ENCODE measurements at places on chromosomes 5 and 9. TPM values are rescaled to one million over a fixed set of nuclear protein-coding genes. Genes with fewer than 3 reads are reported as not detected.

The IRX4 gene
- 9.5 TPM for total RNA-seq

The STK32A gene
- total RNA-seq, result 6.9 TPM

The CFAP77 gene
- total RNA-seq, result not detected

The MEGF10 gene
- total RNA-seq, result 14.4 TPM

The CATSPER3 gene
- 0.32 TPM for total RNA-seq

The PRDM9 gene
- not detected for total RNA-seq

The TMEM250 gene
- 29.5 TPM for total RNA-seq

- H3K4me1 ChIP-seq, result no peaks in the 10 kb centered on the region
- H3K36me3 ChIP-seq, result no peaks in the 10 kb centered on the region
- no peak for DNase-seq
- H3K4me3 ChIP-seq, result no peak overlapping the region
Measured at GRCh38 chr9:4195285-4195684, 104.6 kb downstream of the GLIS3 start.

DNA sequence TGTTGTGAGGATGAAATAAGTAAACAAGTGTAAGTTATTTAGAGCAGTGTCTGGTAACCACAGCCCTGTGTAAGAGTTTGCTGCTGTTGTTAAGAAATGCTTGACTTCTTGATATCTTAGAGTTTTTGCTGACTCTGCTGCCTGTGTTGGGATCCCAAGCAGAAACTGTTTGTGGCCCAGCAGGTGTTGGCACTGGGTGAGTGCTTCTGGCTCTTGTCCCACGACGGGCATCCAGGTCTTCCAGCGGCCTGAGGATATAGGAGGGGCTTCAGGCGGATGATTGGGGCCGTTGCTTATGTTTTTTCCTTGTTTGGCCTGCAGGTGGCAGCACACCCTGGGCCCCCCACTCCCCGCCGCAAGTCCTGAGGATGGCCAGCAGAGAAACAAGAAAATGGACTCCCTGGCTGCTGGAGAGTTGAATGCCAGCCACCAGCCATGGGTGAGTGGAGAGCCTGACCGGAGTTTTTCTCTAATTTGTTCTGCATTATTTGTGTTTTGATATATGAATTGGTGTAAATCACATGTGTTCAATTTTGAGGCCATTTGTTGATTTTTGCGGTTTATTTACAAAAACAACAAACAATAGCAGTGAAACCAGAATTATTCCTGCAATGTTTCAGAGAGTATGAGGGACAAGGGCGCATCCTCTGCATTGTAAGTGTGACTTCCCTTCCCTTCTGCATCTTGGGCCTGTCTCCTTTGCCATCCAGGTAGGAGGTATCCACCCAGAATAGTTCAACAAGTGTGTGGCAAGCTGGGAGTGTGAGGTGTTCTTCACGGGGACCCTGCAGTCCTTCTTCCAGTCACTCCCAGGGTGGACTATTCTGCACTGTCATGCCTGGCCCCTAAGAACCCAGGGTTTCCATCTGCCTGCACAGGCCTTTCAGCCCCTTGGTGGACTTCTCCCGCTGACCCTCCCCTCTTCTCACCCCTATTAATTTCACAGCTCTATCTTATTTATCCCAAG is 50.3 kb downstream of the SLC22A5 start:
- peak overlapping the region; percentile 54 for H3K27ac ChIP-seq
- peak overlapping the region; percentile 30 for H3K4me3 ChIP-seq
- H3K36me3 ChIP-seq, result no peaks in the 10 kb centered on the region
- H3K4me1 ChIP-seq, result peaks cover 10% of the 10 kb centered on the region
- peak; percentile 64 for DNase-seq
- H3K27me3 ChIP-seq, result no peaks in the 10 kb centered on the region

DNA sequence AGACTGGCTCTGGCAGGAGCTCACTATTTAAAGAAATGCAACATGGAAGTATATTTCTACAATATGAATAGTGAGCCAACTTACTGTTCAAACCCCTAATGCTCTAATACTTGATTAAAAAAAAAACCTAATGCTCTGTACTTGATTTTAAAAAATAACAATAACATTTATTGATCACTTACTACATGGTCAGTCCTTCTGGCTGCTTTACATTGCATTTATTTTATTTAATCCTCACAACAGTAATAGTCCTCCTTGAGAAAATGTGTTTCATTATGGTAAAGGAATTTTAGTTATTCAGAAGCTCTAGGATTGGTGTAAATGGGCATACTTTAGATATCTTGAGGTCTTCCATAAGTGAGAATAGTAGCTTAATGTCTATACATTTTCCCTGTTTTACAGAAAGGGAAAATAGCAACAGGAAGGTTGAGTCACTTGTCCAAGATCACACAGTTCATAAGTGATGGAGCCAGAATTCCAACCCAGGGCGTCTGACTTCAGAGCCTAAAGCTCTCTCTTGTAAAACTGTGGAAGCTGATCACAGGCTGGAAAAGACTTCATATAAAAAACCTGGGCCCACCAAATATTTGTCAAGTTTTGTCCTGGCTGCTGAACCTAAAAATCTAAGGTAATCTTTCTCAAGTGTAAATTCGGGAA is 1.0 kb downstream of the STARD4 start:
- no peaks in the 10 kb centered on the region for H3K4me1 ChIP-seq
- no peaks in the 10 kb centered on the region for H3K36me3 ChIP-seq
- no peak for DNase-seq
- H3K27me3 ChIP-seq, result no peaks in the 10 kb centered on the region
- H3K27ac ChIP-seq, result no peak overlapping the region

DNA sequence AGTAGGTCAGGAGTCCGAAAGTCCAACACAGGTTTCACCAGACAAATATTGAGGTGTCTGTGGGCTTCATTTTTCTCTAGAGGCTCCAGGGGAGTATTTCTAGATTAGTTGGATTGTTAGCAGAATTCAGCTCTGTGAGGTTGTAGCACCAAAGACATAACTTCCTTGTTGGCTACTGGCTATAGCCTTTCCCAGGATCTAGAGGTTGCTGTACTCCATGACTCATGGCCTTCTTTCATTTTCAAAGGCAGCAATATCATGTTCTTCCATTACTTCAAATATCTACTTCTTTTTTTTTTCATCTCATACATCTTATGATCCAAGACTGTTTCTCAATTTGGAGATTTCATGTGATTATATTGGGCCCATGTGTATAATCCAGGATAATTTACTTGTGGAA is 404.0 kb upstream of the FAM174A start:
- H3K36me3 ChIP-seq, result no peaks in the 10 kb centered on the region
- H3K4me3 ChIP-seq, result no peak overlapping the region
- no peaks in the 10 kb centered on the region for H3K4me1 ChIP-seq

DNA sequence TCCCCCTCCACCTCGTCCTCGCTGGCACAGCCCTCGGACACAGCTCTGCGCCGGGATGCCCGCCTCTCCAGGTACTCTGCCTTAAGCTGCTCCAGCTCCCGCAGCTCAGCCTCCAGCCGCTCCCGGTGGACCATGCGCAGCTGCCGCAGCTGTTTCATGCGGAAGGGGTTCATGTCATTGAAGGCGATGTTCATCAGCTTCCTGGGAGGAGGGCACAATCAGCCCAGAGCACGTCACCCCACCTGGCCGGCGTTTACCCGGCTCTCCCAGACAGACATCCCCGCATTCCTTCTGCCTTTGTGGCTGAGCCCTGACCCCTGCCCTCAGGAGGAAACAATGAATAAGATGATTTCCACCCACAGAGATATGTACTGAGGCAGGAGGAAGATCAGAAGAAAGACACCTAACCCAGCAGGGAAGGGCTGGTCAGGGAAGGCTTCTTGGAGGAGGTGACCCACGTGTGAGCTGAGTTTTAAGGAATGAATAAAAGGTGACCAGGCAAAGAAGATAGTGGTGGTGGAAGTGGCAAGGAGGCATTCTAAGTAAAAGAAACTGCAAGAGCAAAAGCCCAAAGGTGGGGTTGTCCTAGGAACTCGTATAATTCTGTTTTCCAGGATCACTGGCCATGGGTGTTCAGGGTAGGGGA is 7.1 kb upstream of the CORO2A start:
- H3K27me3 ChIP-seq, result no peaks in the 10 kb centered on the region
- H3K27ac ChIP-seq, result no peak overlapping the region
- DNase-seq, result no peak
- H3K36me3 ChIP-seq, result no peaks in the 10 kb centered on the region
- no peak overlapping the region for H3K4me3 ChIP-seq
- no peaks in the 10 kb centered on the region for H3K4me1 ChIP-seq
